Heart right ventricle (tissue), 16 donors: ENCODE measurements at places on chromosomes 2 and 18.
A peak's percentile ranks its signal among the peaks of the same experiment; 100 is the strongest.

DNA sequence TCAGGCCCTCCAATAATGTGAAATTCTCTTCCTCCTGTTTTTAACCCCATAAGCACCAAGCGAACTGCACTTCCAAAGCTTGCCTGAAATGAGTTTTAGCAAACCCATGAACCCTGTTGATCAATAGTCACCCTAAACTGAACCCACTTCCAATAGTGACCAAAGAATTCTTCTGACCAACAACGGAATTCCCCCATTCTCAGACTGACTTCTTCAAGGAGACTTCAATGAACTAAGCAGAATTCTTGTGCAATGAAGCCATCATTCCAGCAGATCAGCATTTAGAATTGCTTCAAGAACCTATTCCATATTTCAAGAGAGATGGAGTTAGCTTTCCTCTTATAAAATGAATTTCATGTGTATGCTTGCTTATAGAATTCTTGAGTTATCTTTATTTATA lies 176.9 kb upstream of the FN1 start:
- no peak for DNase-seq

GRCh38 chr2:80117401-80117800 lies 187.2 kb downstream of the LRRTM1 start:
- DNase-seq = no peak

- no peak for DNase-seq
Measured at GRCh38 chr2:35973132-35973736, 382.3 kb upstream of the CRIM1 start.

DNA sequence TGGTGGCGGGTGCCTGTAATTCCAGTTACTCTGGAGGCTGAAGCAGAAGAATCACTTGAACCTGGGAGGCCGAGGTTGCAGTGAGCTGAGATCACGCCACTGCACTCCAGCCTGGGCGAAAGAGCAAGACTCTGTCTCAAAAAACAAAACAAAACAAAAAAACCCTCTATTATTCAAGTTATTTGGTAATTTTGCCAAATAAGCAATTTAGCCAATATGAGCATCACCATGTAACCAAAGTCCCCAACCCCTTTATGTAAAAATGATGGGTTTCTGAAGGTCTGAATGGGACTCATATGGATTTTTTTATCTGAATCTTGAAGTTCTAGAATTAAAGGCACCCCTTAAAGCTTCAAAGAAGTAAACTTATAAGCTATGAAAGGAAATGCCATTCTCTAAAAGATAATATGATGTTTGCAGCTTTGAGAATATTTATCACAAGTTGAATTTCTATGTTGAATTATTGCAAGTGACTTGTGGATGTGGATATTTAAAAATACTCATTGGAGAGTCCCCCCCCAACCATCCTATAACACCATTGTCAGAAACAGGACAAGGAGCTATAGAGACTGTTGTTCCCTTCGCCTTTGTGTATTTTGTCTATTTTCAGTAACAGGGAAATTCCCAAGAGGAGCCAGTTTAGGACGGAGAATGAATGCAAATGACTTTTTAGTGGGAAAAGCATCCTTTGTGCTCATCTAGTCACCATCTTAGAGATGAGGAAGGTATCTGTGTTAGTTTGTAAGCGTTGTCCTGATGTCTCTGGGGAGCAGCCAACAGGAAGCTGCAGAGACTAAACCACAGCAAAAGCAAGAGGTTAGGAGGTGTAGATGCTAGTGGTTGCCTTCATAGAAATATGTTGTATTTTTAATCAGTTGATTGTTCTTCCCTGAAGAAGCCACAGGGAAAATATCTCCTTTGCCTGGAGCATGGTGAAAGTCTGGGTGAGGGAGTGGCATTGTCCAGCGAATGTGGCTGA lies 68.3 kb downstream of the TET3 start:
- DNase-seq = no peak

DNA sequence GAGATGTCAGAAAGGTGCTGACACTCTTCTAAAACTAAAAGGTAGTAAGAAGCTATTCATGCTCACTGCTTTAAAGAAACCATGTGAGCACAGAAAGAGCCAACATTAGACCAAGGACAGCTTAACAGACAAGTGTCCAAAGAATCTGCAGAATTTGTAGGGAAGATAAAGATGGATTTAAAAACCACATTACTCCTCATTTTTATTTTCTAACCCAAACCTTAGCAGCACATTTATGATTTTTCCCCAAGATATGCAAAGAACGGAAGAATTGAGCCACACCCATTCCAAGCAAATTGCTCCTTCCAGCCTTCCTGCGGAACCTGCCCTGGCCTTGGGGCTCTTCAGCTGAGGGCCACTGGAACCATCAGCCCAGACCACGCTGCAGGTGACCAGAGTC lies 26.9 kb downstream of the MBP start:
- no peak for DNase-seq

GRCh38 chr2:109139865-109140396 lies 10.9 kb downstream of the SH3RF3 start:
- no peak for DNase-seq

DNA sequence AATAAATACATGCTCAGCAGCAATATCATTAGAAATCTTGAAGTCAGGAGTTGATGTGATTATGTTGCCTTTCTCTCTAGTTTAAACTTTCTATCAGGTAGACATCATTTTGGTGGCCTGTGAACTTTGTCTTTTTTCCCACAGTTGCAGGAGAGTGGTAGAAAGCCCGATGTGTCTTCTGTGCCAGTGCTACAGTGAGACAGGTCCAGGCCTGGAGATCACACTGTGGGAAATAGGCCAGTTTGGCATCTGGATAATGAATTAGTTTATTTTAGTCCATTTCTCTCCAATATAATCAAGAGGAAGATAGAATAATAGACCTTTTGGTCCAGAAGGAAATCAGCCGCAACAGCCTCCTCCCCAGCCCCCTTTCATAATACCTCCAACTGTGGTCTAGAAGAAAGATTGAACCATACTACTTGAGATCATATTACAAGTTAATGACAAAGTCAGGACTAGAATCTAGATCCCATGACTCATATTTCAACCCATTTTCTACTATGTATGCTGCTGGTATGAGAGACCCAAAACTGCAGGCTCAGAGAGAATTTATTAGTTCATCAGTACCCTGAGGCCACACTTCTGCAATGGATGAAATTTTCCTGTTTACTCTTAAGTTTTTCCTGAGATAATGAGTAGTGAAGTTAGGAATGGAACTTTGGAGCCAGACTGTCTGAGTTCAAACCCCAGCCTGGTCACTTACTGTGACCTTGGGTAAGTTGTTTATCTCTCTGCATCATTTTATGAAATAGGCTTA lies 20.6 kb downstream of the KCMF1 start:
- DNase-seq = no peak

DNA sequence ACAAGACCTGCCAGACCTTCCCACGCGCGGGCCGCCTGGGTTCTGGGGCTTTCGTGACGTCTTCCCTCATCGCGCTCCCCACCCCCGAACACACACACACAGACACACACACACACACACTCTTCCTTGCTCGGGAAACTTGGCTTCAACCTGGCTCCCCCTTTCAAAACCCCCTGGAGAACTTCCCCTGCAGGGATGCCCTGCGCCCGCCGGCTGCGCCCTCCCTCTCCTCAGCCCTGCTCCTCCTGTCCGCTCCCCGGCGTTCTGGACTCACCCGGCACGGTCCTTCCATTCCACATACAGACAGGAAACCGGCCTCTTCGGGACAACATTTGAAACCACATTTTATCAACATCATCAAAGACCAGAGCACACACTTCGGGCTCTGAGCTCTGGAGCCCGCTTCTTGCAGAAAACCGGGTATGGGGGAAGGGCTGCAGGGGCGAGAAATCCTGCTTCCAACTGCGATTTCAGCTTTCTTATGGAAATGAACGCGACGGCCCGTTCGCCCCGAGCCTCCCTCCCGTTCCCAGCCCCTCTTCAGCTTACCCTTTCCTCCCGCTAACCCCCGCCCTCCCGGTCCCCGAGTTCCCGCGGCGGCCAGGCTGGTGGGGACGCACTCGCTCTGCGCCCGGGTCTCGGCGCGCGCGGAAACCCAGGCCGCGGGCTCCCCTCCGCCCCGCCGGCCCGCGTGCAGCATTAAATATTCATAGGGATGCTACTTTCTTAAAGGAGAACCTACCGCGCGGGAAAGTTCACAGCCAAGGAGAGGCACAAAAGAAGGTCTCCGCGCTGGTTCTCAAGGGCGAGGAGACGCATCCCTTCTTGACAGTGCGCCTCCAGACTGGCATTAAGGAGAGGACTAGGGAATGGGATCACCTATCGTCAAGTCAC lies 18.3 kb downstream of the POU3F3 start:
- DNase-seq = no peak

GRCh38 chr18:23341383-23341782 lies 111.7 kb upstream of the RIOK3 start:
- no peak for DNase-seq

GRCh38 chr2:8288206-8288605 lies 393.6 kb upstream of the ID2 start:
- DNase-seq = no peak

DNA sequence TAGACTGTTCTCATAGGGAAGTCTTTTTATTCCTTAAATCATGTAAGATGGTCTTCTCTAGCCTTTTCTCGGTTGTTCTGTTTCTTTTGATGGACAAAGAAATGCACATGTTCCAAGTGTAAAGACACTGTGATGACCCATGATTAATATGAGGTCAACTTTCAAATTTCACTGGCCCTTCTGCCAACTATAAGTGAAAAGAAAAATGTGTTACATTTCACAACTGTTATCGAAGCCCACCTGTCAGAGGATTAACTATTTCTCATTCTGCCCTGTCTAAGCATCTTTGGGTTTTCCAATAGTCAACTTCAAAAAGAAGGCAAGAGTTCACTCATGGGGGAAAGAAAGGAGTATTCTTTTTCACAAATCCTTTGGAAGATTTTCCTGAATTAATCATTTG lies 3.3 kb downstream of the RDH14 start:
- no peak for DNase-seq

DNA sequence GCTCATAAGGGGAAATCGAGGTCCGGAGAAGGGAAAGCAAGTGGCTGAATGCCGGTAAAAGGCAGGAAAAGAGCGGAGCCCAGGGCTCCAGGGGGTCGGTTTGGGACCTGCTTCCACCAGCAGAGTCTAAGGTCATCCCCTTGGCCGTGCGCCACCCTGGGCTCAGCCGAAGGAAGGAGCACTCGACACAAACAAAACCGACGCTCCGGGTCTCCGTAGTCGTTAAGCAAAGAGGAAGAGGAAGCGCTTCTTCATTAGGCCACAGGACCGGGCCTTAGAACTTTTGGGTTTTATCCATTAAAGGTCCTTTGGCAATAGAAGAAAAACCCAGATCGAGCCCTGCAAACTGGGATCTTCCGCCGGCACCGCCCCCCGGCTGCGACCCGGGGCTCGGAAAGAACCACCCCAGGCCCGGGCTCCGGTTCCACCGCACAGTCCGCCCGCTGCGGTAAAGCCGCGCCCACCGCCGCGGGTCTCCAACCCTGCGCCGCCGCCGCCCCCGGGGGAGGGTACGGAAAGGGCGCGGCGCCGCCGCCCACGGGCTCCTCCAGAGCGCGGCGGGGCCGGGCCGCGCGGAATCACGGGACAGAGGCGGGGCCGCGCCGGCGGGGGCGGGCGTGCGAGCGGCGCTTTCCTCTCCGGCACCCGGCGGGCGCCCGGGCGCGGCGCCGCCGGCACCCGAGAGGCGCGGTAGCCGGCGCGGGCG lies at the start of gene TTL:
Gene TTL (plus strand): TSS at position 629 of the 706 bp plus-strand sequence. CDS start 189 bp downstream, outside the sequence.
- peak; percentile 75 for DNase-seq

- no peak for DNase-seq
Measured at GRCh38 chr2:132813422-132813821, 143.4 kb upstream of the LYPD1 start.

DNA sequence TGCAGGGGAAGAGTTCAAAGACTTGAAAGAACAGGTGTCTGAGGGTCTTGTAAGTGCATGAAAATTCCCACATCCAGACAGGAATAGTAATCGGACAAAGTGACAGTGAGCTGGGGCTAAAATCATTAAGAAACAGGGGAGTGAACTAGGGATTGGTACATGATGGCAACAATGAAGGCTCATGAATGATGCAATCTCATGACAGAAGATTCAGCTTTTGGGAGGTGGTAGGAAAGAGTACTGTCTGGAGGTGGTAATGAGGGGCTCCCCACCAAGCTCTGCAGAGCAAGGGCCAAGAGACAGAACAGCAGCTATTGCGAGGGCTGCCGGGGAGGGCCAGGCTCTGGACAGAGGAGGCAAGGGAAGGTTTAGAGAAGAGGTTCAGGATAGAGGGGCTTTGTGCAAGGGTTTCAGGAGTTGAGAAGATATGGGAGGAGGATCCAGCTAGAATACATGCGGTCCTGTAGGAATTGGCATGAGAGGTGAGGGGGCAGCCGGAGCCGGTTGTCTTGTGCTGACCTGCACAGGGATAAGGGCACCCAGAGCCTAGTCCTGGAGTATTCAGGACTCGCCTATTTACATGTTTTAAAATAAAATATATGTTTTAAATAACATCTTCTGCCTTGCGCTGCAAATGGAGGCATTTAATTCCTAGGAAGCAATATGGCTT lies 31.4 kb downstream of the MAP3K20 start:
- DNase-seq = no peak

- no peak for DNase-seq
Measured at GRCh38 chr2:222611684-222612083, 44.2 kb downstream of the FARSB start.

- DNase-seq = no peak
Measured at GRCh38 chr2:48107326-48107925, 201.1 kb upstream of the FBXO11 start.

DNA sequence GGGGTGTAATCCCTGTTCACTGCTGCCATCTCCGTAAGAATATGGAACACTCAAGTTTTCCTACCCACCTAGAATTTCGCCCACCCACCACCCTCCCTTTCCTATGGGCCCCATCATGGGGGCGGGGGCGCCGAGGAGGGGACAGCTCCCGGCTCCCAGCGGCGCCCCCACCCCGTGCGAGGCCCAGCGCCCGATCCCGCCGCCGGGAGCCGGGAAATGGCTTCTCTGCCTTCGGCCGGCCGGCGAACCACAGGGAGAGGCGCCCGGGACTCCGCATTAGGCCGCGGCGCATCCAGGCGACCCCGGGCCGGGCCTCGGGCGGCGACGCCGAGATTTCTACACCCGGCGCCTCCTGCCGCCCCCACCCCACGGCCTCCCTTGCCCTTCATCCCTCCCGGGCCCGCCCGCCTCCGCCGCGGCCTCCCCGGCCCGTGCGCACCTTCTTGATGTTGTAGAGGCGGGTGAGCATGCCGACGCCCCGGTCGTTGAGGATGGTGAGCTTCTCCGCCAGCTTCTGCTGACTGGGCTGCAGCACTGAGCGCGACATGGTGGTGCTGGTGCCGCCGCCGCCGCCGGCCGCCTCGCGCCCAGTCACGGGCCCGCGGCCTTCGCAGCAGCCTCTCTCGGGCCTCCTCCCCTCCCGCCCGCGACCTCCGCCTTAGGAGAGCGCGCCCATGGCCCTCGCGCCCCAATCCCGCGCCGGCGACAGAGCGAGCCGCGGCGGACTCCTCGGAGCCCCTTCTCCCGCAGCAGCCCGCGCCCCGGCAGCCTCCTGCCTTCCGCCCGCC lies 510 bp downstream of the NCKAP1 start:
- DNase-seq = peak; percentile 51

- no peak for DNase-seq
Measured at GRCh38 chr2:233307565-233307964, at the start of gene SAG. Gene SAG (plus strand): TSS chr2:233307816. CDS start chr2:233309190, 1,374 bp downstream.

GRCh38 chr2:236086971-236087465 lies 81.2 kb downstream of the GBX2 start:
- no peak for DNase-seq

- DNase-seq = no peak
Measured at GRCh38 chr2:113196839-113197238, 23.1 kb downstream of the PSD4 start.

- no peak for DNase-seq
Measured at GRCh38 chr2:142175813-142176338, 45.1 kb upstream of the LRP1B start.
